ENCODE measurements at places on chromosomes 3 and 15. TPM values are rescaled to one million over a fixed set of nuclear protein-coding genes. Genes with fewer than 3 reads are reported as not detected.

Gene ALAS1
- 34.5 TPM for total RNA-seq

GRCh38 chr3:48543271-48543866 lies 13.2 kb downstream of the PFKFB4 start:
- DNase-seq, result no peak

DNA sequence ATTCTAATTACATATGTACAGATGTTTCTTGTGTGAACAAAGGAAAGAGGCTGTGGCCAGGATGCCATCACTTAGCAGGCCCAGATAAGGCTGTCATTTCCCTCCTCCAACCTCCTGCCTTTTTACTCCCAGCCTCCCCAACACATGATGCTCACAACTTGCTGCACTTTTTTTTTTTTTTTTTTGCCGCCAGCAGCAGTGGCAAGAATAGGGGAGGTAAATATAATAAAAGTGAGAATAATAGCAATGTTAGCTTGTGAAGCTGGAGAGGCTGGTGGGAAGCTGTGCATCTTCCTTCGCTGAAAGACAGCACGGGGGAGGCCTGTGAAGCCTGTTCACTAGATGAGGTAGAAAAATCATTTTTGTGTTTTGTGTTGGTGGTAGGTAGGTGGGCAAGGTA lies 42.5 kb upstream of the MYO5C start:
- no peak for DNase-seq

DNA sequence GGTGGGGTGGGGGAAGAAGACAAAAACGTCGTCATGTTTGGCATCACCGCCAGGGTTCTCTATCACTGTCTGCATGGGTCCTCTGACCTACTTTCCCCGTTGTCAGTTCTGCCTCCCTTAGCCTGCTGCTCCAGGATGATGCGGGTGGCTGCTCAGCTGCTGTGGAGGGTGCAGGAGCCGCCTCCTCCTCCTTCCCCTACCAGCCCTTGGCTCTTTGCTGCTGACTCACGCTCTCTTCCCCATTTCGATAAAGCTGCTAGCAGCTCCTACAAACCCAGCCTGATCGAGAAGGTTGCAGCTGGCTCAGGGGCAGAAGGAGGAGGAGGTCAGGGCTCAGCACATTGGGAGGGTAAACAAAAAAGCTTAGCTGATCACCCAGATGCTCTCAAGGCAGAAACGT lies 49.5 kb upstream of the SEC13 start:
- no peak for DNase-seq

GRCh38 chr15:35442742-35443141 lies 103.2 kb downstream of the DPH6 start:
- no peak for DNase-seq

- DNase-seq, result no peak
Observed at GRCh38 chr3:13223574-13224237, 150.5 kb upstream of the IQSEC1 start.

DNA sequence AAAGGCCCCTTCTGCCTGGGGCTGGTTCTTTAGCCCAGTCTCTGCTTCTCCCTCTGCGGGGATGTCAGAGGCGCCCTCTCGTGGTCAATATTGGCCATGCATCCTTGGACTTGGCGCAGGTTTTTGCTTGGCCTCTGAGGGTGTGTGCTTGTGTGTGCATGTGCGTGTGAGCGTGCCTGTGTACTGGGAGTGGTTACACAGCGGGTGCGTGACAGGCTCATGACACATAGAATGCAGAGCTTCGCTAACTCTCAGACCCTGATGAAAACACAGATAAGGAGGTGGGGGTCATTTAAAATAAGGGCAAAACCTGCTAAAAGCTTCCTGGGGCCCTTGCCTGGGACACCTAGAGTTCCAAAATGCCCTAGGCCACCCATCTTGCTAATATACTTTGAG lies 160.9 kb downstream of the SMAD6 start:
- DNase-seq, result peak; percentile 66

GRCh38 chr3:159332535-159333099 lies 530.8 kb downstream of the MFSD1 start:
- DNase-seq, result no peak

Gene CLDN11
- 0.39 TPM for total RNA-seq

Gene FYCO1
- total RNA-seq, result 28.4 TPM

DNA sequence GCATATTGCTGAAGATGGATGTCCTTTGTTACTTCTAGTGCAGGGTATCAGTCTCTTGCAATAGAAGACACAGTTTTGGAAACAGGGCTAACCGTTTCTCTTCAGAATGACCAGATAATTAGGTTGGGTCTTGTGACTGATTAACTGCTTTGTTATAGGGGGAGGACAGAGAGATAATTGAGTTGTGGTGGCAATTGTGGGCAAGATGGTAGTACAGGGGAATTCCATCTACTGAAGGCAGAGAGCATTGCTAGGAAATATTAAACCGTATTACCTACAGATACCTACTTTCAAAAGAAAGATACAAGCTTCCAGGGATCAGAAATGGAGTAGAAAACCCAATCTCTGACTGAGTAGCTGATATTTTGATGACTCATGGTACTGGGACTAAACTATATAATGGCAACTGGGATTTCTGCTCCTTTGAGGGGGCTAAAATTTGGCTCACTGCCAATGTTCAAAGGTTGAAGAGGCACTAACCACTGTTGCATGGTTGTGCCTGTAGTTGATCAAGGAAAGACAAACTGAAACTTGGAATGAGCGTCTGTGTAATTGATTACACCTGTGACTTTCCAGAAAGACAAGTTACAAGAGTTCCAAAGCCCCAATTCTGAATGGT lies 4.2 kb downstream of the PRR23B start:
- no peak for DNase-seq

GRCh38 chr3:79329154-79329553 lies 438.6 kb downstream of the ROBO1 start:
- DNase-seq, result no peak

DNA sequence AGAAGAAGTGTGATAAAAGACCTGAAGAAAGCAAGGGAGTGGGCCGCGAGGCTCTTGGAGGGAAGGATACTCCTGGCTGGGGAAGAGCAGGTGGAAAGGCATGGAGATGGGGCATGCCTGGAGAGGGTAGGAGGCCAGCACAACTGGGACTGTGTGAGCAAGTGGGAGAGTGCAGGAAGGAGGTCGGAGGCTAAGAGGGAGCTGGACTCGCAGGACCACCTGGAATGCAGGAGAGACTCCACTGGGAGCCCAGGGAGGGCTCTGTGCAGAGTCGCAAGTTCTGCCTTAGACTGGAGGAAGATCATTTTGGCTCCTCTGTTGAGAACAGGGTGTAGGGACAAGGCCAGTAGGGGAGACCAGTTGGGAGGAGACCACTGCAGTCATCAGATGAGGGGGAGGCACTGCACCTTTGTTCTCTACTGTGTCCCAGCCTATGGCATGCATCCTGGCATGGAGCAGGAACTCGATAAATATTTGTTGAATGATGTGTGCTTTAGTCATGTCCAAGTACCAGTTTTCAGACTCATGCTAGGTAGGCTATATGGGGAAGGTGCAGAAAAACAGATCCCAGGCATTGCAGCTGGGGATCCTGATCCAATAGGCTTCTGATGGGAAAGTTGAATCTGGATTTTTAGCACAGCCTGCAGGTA lies 13.7 kb downstream of the FAM107A start:
- no peak for DNase-seq

- peak; percentile 83 for DNase-seq
Observed at GRCh38 chr3:46280105-46280797, 38.0 kb downstream of the CCR3 start.

DNA sequence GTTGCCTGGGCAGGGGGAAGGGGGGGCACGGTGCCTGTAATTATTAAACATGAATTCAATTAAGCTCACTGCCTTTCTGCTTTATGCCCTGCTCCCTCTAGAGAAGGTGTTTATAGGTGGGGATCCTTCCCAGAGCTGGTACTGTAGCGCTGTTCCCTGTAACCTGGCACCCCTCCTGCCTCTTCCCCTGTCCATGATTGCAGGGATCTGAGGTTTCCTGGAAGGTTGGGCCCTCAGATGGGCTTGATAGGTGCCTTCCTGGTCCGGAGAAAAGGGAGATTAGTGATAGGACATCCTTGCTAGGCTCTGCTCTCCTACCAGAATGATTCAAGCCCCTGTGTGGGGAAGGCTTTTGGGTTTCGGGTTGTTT lies 2.1 kb upstream of the FAM131A start:
- DNase-seq, result no peak

DNA sequence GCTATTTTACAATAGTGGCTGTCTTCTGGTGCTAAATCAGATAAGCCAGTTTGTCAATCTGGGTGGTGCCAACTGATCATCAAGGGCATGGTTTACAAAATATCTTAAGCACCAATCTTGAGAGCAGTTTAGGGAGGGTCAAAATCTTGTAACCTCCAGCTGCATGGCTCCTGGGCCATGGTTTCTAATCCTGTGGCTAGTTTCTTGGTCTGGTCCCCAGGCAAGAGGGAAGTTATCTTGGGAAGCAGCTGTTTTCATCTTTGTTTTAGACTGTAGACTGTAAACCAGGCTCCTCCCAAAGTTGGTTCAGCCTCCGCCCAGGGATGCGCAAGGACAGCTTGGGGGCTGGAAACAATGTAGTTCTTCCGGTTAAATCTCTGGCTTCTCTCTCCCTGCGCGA lies 166.8 kb downstream of the IL1RAP start:
- DNase-seq, result no peak

All from natural killer cell (primary cell).